Ovary (tissue), 10 donors: ENCODE measurements at places on chromosomes 11 and 22. TPM values are rescaled to one million over a fixed set of nuclear protein-coding genes. Genes with fewer than 3 reads are reported as not detected.

DNA sequence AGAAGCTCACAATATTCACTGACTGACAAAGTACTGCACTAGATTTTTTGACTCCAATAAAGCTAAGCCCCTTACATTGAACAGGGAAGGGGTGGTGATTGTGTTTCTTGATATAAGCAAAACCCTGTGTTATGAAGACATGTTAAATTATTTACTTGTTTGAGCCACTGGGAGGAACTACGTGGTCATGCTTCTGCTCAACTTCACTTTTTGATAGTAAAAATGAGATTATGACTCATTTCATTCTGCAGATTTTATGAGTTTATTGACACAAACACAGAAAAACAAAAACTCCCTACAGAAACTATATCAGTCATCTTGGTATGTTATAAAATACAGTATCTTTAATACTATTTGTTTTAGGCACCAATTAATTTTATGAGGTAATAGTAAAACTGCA is 124.7 kb downstream of the CADM1 start:
- no peak for DNase-seq

The DKK3 gene
- 255 TPM for polyA plus RNA-seq

The PRDM11 gene
- polyA plus RNA-seq, result 8.7 TPM

- DNase-seq, result no peak
These were observed 89.0 kb upstream of the PITPNB start for GRCh38 chr22:28008056-28008455.

DNA sequence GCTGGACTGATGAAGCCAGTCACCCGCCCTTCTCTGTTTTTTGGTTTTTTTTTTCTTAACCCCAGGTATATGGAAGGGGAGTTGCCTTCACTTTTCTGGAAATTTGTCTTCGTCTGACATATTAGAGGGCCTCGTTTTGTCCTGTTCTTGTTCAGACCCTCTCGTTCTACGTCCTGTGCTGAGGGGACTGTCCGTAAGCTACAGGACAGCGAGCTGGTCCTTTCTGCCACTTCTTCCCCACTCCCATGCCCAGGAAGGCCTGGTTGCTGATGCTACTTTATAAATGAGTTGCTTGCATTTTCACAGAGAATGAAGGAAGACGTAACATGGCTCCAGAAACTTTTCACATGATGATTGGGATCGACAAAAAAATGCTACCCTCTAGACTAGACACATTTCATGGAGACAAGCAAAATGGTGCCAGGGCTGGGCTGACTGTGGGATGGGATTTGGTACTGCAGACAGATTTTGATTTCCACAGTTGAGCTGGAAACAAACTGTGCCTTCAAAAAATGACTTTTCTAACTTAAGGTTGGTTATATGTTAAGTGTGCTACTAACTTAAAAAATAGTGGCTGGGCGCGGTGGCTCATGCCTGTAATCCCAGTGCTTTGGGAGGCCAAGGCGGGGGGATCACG is 27.2 kb upstream of the CRKL start:
- DNase-seq, result no peak

GRCh38 chr11:69578167-69578566 is 62.8 kb upstream of the CCND1 start:
- DNase-seq, result no peak

DNA sequence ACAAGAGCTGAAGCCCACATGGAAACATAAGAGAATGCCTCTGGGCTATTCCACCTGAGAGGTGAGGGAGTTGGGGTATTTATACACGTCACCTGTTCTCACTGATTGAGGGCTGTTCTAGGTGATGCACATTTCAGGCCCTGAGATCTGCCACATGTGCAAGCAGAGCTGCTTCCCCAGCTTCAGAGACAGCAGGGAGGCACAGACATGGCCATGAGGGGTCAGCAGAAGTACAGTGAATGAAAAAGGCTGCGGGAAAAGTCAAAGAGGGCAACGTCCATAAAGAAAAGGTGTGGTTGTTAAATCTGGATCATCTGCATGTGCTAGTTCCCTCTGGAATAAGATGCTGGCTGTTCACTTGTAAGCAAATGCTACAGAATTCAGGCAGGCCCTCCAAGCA is 75.4 kb downstream of the GAB4 start:
- no peak for DNase-seq

The ARSA gene
- 2.1 TPM for polyA plus RNA-seq

DNA sequence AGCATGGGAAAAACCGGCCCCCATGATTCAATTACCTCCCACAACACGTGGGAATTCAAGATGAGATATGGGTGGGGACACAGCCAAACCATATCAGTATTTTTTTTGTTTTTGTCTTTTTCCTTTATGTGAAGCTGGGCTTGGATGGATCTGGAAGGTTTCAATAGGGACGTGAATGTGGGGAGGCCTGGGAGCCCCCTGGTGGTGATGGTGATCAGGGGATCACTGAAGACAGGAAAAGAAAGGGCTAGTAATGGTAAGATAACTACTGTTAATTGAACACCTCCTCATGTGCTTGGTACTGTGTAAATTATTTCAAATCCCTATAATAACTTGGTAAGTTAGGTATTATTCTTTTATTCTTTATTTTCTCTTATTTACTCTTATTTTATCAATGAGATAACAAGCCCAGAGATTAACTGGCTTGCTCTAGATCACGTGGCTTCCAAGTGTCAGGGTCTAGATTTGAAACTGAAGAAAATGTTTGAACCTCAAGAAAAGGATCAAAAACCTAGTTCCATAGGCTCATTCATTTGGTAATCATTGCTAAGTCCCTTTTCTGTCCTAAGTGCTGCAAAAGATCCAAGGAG is 364.2 kb downstream of the TENM4 start:
- no peak for DNase-seq

The ARHGAP20 gene
- 1.1 TPM for polyA plus RNA-seq

- DNase-seq, result no peak
These were observed 14.4 kb upstream of the SORL1 start for GRCh38 chr11:121437686-121438078.

The MRGPRE gene
- not detected for polyA plus RNA-seq

The TIMP3 gene
- 119 TPM for polyA plus RNA-seq

- no peak for DNase-seq
These were observed 2.6 kb downstream of the PDE3B start for GRCh38 chr11:14645985-14646900.

The PELI3 gene
- polyA plus RNA-seq, result 18.5 TPM

The WBP2NL gene
- 0.48 TPM for polyA plus RNA-seq

The OR2D2 gene
- not detected for polyA plus RNA-seq

The FXYD2 gene
- polyA plus RNA-seq, result 1.7 TPM

The EPS8L2 gene
- 17.4 TPM for polyA plus RNA-seq

- DNase-seq, result peak; percentile 42
These were observed 20.8 kb upstream of the TXNRD2 start for GRCh38 chr22:19962246-19962908.

- DNase-seq, result no peak
These were observed 73.3 kb upstream of the FAR1 start for GRCh38 chr11:13595166-13595565.

The SLC22A25 gene
- not detected for polyA plus RNA-seq
